ENCODE measurements at places on chromosomes 2 and 18. TPM values are rescaled to one million over a fixed set of nuclear protein-coding genes. Genes with fewer than 3 reads are reported as not detected.

DNA sequence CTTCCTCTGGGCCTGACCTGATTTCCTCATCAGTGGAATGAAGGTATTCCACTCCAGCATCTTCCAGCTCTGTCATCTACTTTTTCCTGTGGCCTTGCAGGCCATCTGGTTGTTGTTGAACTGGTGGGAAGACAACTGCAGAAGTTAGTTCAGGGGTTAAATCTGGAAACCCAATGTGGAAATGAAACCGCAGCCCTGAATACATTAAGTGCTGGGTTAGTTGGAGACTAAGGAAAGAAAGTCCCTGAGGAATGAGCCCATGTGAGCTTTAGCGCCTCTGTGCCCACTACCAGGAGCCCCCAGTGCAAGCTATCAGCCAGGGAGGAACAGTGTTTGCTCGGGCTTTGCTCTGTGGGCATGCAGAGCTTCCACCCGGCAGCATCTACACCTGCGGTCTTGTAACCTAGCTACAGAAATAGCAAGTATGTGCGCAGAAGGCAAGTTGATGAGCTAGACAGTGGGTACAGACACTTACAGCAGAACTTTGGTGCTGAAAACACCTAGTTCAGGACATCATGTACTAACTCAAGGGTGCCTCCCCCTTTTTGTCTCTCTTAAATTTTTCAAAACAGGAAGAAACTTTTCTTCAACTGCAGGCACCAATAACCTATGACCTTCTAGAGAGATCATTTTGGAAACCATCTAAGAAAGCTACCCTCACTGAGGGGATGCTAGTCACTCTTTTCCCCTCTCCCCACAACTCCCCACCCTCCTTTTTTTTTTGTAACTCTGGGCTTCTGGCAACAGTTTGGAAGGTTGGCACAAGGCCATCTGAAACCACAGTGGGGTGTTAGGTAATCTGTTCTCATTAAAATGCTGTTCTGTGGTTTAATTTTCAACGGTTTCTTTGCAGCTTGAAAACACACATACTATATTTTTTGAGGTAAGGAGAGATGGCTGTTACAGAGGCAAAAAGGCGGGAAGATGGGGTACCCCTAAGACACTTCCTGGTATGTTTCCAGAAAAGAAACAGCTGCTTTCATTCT lies 18.3 kb upstream of the CXCR4 start:
- no peak overlapping the region for H3K4me3 ChIP-seq
- no peaks in the 10 kb centered on the region for H3K27me3 ChIP-seq
- peaks cover 8% of the 10 kb centered on the region for H3K4me1 ChIP-seq

CD8B2 gene
- total RNA-seq = not detected

DNA sequence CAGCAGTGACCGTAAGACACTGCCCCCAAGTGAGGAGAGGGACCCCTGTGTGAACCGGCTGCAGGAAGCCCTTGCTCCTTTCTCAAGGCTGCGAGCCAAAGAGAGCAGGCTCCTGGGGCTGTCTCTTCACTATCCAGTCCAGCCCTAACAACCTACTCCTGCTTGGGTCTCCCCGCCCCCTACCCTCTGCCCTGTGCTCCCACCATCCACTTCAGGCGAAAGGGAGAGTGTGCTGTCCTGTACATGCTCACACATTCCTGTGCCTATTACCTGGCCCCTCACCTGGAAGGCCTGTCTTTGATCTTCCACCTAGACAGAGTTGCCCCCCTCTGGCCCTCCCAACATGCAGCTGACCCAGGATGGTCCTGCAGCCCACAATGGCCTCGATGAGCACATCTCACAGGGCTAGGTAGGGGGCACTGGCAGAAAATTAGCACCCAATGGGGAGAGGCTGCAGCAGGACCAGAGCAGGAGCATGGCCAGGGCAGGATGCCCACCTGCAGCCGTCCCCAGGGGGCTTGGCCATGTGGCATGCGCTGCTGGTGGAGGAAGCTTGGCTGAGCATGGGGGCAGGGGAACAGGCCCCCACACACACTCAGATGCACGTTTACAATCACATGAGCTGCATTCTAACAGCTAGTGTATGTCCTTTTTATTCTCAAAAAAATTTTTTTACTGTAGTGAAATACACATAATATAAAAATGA lies 93.5 kb downstream of the POLR1A start:
- H3K36me3 ChIP-seq = no peaks in the 10 kb centered on the region
- no peaks in the 10 kb centered on the region for H3K27me3 ChIP-seq
- H3K4me3 ChIP-seq = no peak overlapping the region
- no peaks in the 10 kb centered on the region for H3K4me1 ChIP-seq
- no peak for DNase-seq
- no peak overlapping the region for H3K27ac ChIP-seq

DNA sequence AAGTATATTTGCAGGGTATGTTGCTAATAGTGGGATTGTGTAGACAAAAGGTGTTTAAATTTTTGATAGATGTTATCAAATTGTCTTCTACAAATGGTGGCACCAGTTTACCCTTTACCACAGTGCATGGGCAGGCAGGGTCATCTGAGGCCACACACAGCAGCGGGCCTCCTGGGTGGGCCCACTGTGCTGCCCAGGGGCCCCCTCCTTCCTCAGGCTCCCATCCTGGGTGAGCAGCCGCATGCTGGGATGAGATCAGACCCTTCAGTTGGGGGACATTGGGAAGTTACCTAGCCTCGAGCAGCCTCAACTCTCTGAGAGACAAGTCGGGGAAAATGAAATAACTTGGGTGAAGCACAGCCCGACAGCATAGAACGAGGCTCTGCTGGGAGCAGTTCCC lies 9.7 kb downstream of the MYO7B start:
- no peaks in the 10 kb centered on the region for H3K4me1 ChIP-seq
- no peaks in the 10 kb centered on the region for H3K36me3 ChIP-seq
- DNase-seq = no peak

ANKRD36B gene
- total RNA-seq = 122 TPM
